Sigmoid colon (tissue), 7 donors: ENCODE measurements at places on chromosomes 1 and 21. TPM values are rescaled to one million over a fixed set of nuclear protein-coding genes. Genes with fewer than 3 reads are reported as not detected.

GRCh38 chr21:16476056-16476825, 746.5 kb downstream of the USP25 start:
- H3K4me3 ChIP-seq: no peak overlapping the region
- no peaks in the 10 kb centered on the region for H3K36me3 ChIP-seq
- H3K27me3 ChIP-seq: no peaks in the 10 kb centered on the region
- DNase-seq: no peak
- H3K27ac ChIP-seq: no peak overlapping the region

DNA sequence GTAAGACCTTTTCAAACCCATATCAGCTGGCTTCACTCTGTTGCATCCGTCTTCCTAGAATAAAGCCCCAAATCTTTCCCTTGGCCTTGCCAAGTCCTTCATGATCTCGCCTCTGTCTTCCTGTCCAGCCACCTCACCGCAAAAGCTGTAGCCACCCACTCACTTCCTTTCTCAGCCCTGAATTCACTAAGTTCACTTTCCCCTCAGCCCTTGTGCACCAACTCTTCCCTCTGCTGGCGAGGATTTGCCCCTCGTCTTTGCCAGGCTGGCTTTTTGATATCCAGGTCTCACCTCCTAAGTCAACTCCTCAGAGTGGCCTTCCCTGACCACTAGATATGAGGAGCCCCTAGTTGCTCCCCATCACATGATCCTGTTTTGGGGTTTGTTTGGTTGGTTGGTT, 3.9 kb upstream of the COL16A1 start:
- no peak for DNase-seq
- H3K4me3 ChIP-seq: no peak overlapping the region
- no peaks in the 10 kb centered on the region for H3K27me3 ChIP-seq
- peaks cover 39% of the 10 kb centered on the region for H3K4me1 ChIP-seq
- H3K36me3 ChIP-seq: no peaks in the 10 kb centered on the region

GRCh38 chr1:43101061-43101460, 71.0 kb downstream of the EBNA1BP2 start:
- no peak overlapping the region for H3K27ac ChIP-seq
- no peaks in the 10 kb centered on the region for H3K27me3 ChIP-seq
- no peak overlapping the region for H3K4me3 ChIP-seq
- H3K36me3 ChIP-seq: no peaks in the 10 kb centered on the region
- DNase-seq: no peak

DNA sequence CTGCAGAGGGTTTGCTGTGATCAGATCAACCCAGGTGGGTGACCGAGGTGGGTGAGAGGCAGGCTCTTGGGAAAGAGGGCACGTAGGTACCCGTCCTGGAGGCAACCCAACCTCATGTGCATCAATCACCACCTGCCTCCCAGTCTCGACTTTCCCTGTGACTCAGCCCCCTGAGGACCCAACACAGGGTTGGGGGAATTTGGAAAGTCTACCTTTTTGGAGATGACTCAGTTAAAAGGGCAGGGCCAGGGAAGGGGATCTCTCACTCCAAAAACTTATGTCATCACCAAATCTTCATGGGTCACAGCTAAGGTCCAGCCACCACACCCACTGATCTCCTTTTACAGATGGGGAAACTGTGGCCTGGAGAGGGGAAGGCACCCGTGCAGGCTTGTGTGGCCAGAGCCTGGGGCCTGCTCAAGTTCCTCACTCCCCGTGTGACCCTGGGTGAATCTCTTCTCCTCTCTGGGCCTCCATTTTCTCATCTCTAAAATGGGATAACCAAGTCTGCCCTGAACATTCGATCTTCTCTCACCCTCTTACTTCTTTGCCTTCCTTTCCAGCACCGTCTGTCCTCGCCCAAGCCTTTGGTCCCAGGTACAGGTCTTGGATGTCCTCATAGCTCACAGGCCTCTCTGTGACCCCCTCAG, 34.6 kb upstream of the WNT4 start:
- DNase-seq: no peak
- no peaks in the 10 kb centered on the region for H3K27me3 ChIP-seq
- no peak overlapping the region for H3K27ac ChIP-seq
- no peaks in the 10 kb centered on the region for H3K4me1 ChIP-seq

DNA sequence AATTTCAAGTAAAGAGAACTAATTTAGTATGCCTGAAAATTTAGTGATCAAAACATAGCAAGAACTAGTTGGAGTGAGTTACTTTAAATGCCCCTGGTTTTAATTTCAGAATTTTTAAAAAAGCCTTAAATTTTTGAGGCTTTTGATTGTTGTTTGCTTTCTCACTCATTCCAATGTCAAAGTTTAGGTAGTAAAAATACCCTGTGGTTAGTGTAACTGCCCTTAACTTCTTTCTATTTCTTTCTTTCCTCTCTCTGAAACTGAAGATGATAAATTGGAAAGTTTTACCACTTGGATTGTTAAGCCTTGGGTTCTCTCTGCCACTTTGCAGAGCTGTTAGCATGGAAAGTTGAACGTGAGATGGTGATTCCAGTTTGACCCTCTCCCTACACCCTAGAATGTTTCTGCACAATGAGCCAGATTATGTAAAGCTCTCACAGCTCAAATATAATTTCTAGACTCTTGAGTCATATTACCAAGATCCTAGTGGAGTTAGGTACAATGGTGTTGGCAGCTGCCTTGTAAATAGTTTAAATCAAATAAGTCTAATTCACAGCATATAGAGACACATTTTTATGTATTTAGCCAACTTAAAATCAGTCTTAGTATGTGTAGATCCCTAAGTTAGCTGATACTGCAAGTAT, 192.4 kb upstream of the SGIP1 start:
- no peak overlapping the region for H3K27ac ChIP-seq
- no peaks in the 10 kb centered on the region for H3K36me3 ChIP-seq
- no peaks in the 10 kb centered on the region for H3K27me3 ChIP-seq
- H3K4me1 ChIP-seq: no peaks in the 10 kb centered on the region
- DNase-seq: no peak

DNA sequence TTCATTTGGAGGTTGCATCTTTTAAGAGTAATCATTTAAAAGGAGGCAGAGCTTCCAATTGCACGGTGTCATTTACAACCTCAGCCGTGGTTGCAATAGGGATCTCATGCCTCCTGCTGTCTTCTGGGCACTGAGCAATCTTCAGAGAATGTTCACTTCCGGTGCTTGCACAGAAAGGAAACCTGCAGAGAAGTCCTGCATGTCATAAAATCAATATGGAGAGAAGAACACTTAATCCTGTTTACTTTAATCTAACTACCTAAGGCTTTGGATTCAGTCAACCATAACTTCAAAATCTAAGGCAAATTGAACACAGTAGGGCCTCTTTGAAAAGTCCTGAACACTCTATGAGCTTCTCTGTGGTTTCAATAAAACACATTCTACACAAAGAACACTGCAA, 11.3 kb upstream of the MAP10 start:
- H3K4me3 ChIP-seq: no peak overlapping the region
- H3K27ac ChIP-seq: no peak overlapping the region
- no peaks in the 10 kb centered on the region for H3K36me3 ChIP-seq
- H3K27me3 ChIP-seq: no peaks in the 10 kb centered on the region
- H3K4me1 ChIP-seq: no peaks in the 10 kb centered on the region
- DNase-seq: no peak

DNA sequence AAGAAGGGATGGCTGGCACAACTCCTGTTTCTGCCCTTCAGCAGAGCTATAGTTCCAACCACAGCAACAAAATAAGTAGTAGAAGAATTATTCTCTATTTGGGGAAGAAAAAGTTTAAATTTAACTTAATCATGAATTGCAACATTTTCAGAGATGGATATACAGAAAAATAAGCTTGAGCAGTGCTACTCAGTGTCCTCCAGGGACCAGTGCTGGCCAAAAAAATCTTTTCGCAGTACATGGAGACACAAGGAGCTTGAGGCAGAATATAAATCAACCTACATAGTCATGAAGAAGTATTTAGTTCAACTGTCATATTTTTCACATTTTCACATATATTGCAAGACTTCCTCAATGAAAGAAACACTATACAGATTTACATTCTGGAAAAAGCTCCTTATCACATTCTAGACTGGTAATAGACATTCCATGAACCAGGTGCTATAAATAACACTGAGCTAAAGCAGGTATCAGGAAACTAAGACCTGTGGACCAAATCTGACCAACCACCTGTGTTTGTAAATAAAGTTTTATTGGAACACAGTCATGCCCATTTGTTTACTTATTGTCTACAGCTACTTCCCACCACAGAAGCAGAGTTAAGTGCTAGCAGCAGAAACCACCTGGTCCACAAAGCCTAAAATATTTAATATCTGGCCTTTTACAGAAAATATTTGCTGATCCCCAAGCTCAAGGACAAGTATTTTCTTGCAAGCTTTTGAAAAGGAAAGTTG, 101.9 kb downstream of the RGS21 start:
- H3K36me3 ChIP-seq: no peaks in the 10 kb centered on the region
- DNase-seq: no peak
- H3K27ac ChIP-seq: no peak overlapping the region
- H3K27me3 ChIP-seq: no peaks in the 10 kb centered on the region
- no peak overlapping the region for H3K4me3 ChIP-seq
- no peaks in the 10 kb centered on the region for H3K4me1 ChIP-seq

PKP1 gene
- not detected for total RNA-seq

MAP10 gene
- total RNA-seq: 2.5 TPM

TNFRSF9 gene
- not detected for total RNA-seq

OLFM3 gene
- total RNA-seq: 2.1 TPM
